ENCODE measurements at places on chromosomes 2 and 18.

GRCh38 chr2:118431165-118431517 is 342.9 kb downstream of the INSIG2 start:
- DNase-seq, result no peak

- no peak for DNase-seq
These were observed 95.3 kb downstream of the SMC6 start for GRCh38 chr2:17658251-17658843.

DNA sequence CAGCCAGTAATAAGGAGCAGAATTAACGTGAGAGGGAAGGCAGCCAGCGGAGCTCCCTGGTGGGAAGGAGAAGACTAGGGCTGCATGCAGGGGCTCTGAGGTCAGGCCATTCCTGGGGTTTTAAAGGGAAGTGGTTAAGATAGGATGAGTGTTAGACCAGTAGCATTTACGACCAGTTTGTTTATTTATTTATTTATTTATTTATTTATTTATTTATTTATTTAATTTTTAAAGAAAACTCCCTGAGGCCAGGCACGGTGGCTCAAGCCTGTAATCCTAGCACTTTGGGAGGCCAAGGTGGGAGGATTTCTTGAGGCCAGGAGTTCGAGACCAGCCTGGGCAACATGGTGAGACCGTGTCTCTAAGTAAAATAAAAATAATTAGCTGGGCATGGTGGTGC is 152.8 kb downstream of the FHOD3 start:
- no peak for DNase-seq

GRCh38 chr18:50813353-50813752 is 6.5 kb downstream of the MRO start:
- DNase-seq, result no peak

DNA sequence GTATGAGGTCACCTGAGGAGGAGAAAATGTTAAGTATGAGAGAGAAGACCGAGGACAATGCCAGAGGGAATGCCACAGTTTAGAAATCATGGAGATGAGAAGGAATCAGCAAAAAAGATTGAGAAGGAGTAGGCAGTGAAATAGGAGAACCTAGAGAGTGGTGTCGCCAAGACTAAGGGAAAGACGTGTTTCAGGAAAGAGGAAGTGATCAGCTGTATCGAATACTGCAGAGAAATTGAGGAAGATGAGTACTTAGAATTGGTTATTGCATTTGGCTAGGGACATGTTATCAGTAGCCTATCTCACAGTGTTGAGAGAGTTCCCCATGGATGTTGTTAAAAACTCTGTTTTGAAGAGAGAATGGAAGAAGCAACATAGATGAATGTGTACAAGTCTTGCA is 112.3 kb downstream of the GALNT1 start:
- DNase-seq, result no peak

- DNase-seq, result peak; percentile 90
These were observed 188.0 kb upstream of the PARD3B start for GRCh38 chr2:204357286-204357685.

DNA sequence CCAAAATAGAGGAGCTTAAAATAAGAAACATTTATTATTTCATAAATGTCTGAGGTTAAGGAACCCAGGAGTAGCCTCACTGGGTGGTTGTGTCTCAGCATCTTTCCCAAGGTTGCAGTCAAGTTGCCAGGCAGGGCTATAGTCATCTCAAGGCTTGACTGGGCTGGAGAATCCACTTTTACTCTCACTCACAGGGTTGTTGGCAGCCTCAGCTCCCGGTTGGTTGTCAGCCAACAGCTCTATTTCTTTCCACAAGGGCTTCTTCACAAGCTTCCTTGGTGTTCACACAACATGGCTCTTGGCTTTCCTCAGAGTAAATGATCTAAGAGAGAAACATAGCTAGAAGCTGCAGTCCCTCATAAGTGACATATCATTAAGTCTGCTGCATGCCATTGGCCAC is 55.6 kb upstream of the TEX51 start:
- DNase-seq, result no peak

DNA sequence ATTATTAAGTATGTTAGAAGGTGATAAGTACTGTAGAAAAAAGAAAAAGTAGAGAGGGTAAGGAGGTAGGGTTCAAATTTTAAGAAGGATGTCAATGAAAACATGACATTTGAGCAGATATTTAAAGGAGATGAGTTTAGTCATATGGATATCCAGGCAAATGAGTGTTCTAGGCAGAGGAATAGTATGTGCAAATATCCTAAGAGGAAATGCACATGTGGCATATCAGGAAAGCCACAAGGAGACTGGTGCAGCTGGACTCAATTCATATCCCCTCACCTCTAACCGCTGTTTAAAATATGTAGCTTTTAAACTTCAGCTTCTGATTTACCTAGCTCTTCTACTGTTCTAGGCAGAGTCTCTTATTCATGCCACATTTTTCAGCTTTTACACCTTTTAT is 9.5 kb downstream of the AGPS start:
- no peak for DNase-seq

- peak; percentile 33 for DNase-seq
These were observed 43.4 kb upstream of the OTOF start for GRCh38 chr2:26521054-26521912.

GRCh38 chr2:66346231-66346664 is 88.7 kb upstream of the MEIS1 start:
- DNase-seq, result no peak

DNA sequence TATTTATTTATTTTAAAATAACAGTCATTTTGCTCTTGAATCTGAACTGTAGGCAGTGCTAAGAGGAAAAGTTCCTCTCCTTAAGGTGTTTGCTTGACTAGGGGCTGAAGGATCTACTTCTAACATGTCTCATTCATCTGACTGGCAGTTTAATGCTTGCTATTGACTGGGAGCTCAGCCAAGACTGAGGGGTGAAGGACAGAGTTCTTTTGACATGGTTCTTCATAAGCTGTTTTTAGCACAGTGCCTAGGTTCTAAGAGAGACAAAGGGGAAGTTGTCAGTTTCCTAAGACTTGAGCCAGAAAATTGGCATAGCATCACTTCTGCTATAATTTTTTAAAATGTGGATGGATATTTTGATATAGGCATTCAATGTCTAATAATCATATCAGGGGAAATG is 73.0 kb downstream of the COMMD1 start:
- no peak for DNase-seq

DNA sequence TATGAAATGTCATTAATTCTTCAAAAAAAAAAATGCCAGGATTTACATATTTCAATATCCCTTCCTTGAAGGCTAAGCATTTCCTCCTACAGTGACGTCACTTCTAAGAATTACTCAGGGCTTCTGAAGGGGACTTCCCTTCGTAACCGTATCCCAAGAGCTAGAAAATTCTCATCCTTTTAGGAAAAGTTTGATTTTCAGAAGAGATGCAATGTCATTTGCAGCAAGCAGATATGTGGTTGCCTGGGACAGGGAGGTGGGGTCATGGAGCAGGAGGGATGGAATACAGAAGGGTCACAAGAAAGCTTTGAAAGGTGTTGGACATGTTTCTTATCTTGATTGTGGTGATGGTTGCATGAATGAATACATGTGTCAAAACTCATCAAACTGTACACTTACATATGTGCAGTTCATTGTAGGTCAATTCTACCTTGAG is 97.0 kb upstream of the ATL2 start:
- DNase-seq, result no peak

GRCh38 chr2:83365476-83365875 is 1093.6 kb downstream of the SUCLG1 start:
- DNase-seq, result no peak

Measured in NCI-H1694 (cell line).